ENCODE measurements at places on chromosomes 16 and 17. TPM values are rescaled to one million over a fixed set of nuclear protein-coding genes. Genes with fewer than 3 reads are reported as not detected.

CACNA1H gene
- total RNA-seq, result 9.5 TPM

KRT33A gene
- total RNA-seq, result not detected

KCNH6 gene
- 0.03 TPM for total RNA-seq

NOL3 gene
- 0.37 TPM for total RNA-seq

PLLP gene
- total RNA-seq, result 1.6 TPM

HEATR9 gene
- total RNA-seq, result not detected

OR1F1 gene
- total RNA-seq, result not detected

TEKT5 gene
- total RNA-seq, result 0.07 TPM

ESRP2 gene
- total RNA-seq, result 1.5 TPM

TBX6 gene
- 0.39 TPM for total RNA-seq

DNA sequence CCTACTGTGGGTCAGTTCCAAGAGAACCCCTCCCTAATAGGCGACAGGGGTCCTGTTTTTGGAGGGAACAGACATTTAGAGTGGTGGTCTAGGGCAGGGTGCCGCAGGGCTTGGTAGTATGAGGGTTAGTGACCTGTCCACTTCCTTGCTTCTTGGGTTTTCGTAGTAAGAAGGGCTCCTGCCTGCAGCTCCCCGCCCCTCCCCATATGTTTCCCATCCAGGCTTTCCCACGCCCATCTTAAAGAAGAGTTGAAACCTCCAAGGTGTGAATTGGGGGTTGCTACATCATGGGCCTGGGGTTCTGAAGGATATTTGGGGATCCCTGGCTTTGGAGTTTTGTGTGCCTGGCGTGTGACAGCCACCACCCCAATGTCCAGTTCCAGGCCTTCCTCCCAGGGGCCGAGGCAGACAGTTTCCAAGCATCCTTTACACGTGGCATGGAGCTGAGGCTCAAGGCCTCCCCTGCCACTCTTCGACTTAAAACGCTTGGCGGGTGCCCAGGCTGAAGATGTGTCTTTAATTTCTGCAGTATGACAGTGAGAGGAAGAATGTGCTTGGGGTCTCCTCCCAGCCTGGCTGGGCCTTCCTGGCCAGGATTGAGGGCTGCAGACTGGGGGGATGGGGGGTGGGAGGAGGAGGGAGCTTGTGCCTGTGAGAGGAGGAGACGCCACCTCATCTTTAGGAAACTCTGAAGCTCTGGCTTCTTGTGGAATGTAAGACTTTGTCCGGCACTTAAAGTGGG, 2.3 kb upstream of the COL1A1 start:
- no peak for DNase-seq

DNA sequence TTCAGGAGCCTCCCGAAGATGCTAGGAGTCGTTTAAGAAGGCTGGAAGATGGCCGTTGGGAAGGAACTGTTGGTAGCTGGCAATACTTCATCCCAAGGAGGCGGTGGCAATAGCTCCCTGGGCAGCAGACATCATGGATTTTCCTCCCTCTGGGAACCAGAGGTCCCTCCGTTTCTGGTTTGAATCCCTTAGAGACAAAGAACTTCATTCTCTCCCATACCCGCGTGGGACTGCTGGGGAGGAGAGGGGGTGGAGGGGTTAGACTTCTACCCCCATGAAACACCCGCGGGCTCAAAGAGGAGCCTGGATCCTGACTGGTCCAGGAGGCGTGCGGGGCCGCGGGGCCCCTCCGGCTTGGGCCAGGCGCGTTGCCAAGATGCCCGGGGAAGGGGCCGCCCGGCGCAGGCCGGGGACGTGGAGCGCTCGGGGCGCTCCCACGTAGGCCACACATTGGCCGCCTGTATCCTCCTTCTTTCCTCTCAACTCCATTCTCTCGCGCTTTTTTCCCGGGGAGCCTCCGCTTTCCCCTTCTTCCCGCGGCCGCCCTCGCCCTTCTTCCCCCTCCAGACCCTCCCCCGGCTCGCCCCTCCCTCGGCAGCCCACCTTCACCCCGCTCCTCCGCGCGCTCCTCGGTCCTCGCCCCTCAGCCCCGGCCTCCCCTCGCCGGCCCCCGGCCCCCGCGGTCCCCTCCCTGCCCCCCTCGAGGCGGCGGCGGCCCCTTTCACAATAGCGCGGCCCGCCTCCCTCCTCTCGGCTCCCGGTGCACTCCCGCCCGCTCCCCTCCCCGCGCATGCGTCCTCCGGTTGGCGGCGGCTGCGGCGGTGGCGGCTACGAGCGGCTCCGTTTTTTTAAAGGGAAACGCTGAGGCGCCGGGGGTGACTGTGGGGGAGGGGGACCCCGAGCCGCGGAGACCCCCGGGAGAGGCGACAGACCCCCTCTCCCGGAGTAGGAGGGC, at the start of gene MSL1:
Gene MSL1, plus strand, starts transcription at position 791 of the 955 bp plus-strand sequence. CDS start 642 bp downstream, outside the sequence.
- peak; percentile 95 for DNase-seq

DNA sequence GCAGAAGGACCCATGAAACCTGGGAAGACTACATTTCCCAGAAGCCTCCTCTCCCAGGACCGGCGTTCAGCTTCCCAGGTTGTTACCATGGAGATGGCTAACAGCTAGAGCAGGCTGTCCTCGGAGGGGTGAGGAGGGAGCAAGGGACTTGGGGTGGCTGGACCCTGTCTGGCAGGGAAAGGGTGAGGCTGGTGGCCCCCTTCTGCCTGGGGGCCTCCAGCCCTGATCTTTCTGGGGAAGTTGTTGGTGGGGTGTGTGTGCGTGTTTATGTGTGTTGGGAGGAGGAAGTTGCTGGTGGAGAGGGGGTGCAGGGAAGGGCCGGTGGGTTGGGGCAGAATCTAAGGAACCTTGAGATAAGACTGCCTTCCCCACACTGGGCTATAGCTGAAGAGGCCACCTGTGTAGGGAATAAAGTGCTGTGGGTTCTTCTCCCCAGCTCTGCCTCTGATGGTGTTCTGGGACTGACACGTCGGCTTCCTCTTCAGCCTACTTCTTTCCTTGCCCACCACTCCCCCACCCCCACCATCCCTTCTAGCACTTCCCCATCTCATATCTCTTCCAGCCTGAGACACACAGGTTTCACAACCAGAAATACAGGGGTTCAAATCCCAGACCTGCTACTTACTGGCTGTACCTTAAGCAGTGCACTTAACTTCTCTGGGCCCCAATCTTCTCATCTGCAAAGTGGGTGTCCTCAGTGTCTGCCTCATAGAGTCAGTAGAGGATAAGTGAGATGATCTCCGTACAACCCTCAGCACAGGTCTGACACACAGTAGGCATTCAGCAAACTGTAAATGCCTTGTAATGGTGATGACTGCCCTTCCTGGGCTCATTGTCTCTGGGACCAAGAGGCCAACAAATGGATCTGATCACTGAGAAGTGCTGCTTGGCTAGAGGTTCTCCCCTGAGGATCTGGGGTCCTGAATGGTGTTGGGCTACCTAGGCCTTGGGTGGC, at the start of gene DRC7:
Gene DRC7, plus strand, starts transcription at position 82 of the 955 bp plus-strand sequence. CDS start 3,144 bp downstream, outside the sequence.
- peak; percentile 90 for DNase-seq

DNA sequence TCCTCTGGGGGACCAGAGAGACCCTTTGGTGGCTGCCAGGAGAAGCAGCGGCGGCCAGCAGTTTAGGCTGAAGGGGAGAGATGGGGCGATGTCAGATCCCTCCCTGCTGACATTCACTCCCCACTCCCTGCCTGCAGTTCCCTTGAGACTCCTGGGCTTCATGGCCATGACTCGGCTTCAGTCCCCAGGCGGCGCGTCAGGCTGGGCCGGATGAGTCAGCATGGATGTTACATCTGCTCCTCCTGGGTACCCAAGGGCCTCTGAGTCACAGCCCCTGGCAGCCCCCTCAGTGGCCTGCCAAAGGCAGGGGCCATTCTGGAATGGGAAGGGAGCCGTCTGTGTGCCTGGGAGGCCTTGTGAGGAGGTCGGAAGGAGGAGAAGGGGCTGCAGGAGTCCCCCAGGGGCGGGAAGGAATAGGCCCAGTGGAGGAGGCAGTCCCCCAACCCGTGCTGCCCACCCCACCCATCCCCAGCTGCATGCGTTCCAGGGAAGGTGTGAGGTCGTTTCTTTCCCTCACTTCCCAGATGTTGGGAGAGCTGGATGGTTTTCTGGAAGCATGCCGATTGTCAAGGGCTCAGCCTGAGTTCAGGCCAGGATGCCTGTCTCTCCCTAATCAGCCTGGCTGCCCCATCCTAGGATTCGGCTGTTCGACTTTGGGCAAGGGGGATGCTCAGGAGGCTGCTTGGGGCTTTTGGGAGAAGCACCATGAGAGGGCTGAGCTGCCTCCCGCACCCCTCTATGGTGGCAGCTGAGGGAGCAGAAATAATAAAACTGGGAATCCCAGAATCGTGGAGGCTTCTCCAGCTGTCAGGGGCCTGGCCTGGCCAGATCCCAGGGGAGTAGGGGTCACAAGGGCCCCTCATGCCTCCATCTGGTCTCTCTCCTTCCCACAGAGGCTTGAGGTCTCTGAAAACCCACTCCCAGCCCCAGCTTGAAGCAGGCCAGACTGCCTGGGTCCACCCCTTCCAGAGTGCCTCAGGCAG, 9.7 kb downstream of the RHBDL3 start:
- DNase-seq, result no peak
